Activated CD4-positive, alpha-beta T cell treated with anti-CD3 and anti-CD28 coated beads, Interleukin-2, Interleukin-4, amounts not matched to agents 100 ng/mL and 50 ng/mL, durations not matched to agents 16 hours and 8 hours (primary cell): ENCODE measurements at places on chromosomes 11 and 22.

- no peak for DNase-seq
Measured at GRCh38 chr11:86668929-86669328, 3.5 kb downstream of the ME3 start.

- no peak for DNase-seq
Measured at GRCh38 chr11:72759468-72759985, 7.3 kb upstream of the ARAP1 start.

DNA sequence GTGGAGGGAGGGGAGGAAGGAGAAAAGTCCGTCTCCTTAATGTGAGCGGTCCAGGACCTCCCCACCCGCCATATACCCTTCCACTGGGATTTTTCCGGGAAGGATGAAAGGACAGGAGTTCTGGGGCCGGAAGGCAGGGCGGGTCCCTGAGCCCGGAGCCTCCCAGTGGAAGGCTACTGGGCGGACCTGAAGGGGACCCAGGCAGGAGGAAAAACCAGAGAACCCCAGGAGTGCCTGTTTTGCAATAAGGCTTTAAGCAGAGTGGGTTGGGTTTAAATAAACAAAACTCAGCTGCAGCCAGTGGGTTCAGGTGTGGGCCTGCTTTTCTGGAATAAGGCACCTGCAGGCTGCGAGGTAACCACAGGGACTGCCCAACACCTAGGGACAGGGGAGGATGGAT, 1.7 kb upstream of the CELSR1 start:
- DNase-seq: no peak

- no peak for DNase-seq
Measured at GRCh38 chr11:68439355-68440065, 21.0 kb upstream of the PPP6R3 start.

DNA sequence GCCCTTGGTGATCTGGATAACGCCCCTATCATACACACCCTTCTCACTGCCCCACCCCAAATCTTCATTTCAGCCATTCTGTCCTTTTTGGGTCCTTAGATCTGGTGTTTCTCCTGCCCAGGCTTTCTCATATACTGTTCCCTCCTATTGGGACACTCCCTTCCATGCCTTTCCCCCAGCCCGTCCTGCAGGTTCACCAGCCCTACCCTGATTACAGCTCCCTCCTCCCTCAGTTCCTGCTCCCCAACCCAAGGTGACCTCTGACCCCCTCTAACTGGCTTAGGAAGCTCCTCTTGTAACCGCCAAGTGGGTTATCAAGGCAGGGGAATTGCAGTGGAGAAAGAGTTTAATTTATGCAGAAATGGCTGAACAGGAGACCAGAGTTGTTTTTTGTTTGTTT, 13.0 kb downstream of the MTFP1 start:
- no peak for DNase-seq

DNA sequence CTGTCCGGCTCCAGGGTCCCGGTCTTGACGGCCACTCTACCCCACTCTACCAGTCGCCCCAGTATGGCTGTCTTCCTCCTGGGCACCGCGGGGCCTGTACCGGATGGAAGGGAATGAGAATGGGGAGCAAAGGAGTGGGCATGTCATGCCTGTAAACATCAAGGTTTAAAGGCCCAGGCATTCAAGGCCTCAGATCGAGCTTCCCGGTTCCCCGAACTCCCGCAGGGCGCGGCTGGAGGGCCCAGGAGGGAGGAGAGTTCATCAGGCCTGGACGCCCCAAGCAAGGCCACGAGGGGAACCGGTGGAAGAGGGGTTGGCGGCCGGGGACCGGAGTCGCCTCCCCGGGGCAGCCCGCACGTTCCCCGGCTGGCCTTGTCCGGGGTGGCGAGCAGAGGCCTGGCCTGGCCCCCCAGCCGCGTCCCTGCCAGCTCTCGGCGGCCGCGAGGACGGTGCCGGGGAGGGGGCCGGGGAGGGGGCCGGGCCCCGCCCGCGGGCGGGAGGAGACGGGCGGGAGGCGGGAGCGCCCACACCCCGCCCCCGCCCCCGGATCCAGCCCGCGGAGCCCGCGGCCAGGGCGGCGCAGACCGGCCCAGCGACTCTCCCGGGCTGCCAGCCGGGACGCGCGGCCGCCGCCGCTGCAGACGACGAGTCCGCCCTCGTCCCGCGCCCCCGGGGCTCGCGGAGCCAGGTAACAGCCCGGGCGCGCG, at the start of gene CDC42EP1:
TSS of gene CDC42EP1 (plus strand) at position 580 of the 707 bp plus-strand sequence. CDS start 5,870 bp downstream, outside the sequence.
- DNase-seq: no peak

- DNase-seq: no peak
Measured at GRCh38 chr11:128688031-128688713, 5.7 kb upstream of the FLI1 start.

GRCh38 chr11:72625691-72626413, 48.4 kb downstream of the PDE2A start:
- no peak for DNase-seq

GRCh38 chr11:82701847-82702520, 31.7 kb downstream of the FAM181B start:
- DNase-seq: peak; percentile 17
